GM13976 (cell line): ENCODE measurements at places on chromosomes 7 and 10.

GRCh38 chr10:12633776-12634620 is 284.7 kb downstream of the CAMK1D start:
- DNase-seq, result no peak

GRCh38 chr7:134623193-134623592 is 23.5 kb upstream of the BPGM start:
- no peak for DNase-seq

DNA sequence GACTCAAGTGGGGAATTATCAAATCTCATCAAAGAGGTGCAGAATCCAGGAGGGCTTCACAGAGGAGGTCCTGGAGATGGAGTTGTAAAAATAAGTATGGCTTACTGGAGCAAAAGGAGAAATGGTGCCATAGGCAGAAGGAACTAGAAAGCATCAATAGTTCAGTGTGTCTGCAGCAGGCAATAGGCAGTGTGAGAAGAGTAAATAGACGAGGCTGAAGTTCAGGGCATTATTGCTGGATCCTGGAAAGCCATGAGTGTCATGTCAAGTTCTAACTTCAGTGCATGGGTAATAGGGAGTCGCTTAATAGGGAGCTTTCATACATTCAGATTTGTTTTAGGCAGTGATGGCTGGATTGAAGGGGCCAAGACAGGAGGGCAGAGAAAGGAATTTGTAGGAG is 39.3 kb downstream of the CYP26A1 start:
- DNase-seq, result no peak

- no peak for DNase-seq
These were observed 16.3 kb downstream of the BRI3 start for GRCh38 chr7:98297626-98298286.

- no peak for DNase-seq
These were observed 22.1 kb downstream of the CLIP2 start for GRCh38 chr7:74311305-74311744.

DNA sequence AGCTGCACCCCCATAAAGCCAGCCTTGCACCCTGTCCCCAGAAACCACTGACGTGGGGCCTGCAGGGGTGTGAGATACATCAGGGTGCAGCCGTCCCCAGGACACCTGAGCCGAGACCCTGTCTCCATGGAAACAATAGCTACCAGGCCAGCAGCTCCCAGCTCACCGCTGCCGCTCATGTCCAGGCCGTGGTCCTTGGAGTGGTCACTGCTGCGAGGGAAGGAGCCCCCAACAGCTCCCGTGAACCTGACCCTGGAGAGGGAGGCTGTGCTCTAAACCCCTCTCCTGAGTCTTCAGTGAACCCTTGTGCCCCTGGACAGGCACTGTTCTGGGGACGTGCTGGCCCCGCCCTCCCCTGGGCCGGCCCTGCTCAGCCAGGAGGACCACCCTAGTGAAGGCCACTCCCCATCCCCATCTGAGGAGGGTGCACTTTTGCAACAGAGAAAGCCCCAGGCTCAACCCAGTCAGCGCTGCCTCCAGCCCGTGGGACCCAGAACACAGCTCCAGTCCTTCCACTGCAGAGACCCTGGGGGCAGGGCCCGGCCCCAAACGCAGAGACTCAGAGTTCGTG is 19.6 kb upstream of the INPP5A start:
- DNase-seq, result no peak

DNA sequence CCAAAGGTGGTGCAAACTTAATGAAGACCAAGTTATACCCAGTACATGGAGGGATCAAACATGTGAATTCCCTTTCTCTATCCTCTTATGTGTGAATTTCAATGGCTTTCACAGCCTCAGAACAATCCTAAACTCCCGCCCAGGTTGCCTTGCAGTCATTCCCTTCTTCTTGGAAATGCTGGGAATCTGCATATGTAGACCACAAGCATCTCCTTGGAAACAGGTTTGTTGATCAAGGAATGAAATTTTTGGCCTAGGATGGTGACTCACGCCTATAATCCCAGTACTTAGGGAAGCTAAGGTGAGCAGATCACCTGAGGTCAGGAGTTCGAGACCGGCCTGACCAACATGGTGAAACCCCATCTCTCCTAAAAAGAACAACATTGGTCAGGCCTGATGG is 77.8 kb upstream of the ABI1 start:
- DNase-seq, result no peak

DNA sequence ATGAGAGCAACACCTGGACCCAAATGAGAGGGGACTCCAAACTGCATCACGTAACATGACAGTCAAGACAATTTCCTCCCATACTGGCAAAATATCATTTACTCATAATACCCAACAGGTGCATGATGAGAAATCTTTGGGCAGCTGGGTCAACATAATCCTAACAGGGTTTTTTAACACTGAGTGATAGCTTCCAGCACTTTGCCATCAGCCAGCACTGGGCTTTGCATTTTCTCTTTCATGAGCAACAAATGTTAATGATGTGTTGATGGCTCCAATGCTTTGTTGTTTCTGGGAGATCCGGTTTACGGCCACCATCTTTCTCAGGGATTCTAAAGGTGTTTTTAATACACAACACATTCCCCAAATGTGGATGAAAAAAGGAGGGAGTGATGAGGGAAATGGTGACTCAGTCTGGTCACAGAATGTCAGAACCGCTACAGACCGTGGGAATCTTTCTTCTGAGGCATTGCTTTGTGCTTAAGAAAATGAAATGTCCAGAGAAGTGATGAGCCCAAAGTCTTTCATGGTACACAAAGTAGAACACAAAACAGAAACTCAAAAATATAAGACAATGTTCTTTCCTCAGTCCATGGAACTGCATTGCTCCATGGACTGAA is 705.7 kb upstream of the IGFBP3 start:
- no peak for DNase-seq

DNA sequence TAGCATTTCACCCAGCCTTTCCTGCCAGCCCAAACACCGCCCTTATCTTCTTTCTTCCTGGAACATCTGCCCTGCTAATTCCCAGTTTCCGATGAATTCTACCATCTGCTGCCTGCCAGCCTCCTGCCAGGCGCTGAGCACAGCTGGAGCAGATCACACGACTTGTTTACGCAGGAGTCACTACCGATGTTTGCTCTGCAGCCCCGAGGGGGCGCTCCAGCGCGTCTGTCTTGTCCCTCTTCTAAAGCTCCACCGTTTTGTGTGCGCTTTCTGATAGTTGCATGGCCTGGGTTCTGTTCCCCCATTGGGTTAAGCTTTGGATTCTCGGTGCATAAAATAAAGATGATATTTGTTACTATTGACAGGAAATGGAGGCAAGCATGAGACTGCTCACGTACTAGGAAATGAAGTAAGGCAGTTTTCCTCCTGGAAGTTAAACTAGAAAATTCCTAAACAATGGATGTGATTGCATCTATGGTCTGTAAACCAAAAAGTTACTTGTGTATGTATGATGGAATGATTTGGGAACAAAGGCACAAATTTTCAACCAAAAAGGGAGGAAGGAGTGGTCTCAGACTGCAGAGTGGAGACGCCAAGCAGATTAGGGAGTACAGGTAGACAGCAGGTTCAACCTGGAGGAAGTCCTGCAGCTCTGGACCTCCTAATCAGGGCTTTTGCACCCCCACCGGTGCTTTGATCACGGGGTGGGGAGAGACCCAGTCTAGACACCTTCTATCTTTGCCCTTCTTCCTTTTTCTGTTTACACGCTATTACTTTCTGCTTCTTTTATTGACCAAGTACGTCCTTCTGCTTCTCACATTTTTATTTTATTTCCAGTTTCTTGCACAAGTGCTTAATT is 2.2 kb upstream of the RBM17 start:
- peak; percentile 78 for DNase-seq

DNA sequence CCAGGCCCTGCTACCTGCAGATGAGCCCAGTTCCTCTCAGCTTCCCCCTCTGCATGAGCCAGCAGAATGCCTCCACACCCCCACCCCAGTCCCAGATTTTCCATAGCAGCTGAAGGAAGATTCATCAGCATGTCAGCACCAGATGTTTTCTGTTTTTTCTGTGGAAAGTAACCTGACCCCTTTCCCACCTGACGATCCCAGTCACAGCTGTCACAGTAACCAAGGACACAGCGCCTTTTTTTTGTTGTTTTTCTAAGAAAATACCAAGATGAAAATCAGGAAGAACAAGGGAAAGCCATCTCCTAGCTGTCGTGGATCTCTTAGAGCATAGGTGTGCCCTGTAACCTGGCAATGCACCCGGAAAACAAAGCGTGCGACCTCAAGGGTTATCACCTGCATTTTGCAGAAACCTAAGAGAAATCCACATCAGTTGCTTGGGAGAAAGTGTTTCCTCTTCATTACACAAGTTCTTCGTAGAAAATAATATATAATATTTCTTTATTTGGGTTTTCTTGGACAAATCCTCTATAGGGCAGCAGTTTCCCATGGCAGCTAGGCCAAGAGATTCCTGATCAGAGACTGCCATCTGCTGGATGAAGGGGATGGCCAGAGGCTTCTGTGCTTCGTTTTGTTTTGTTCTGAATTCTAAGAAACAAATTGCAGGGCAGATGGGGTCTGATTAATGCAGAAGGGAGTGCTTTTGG is 401.9 kb downstream of the TNS3 start:
- peak; percentile 46 for DNase-seq

GRCh38 chr7:65731562-65732035 is 141.3 kb upstream of the VKORC1L1 start:
- DNase-seq, result peak; percentile 24

GRCh38 chr7:12884033-12884432 is 196.6 kb downstream of the ARL4A start:
- DNase-seq, result no peak

- no peak for DNase-seq
These were observed 8.2 kb downstream of the SLC35B4 start for GRCh38 chr7:134308548-134308947.

GRCh38 chr7:30835396-30835915 is 64.2 kb downstream of the MINDY4 start:
- no peak for DNase-seq

DNA sequence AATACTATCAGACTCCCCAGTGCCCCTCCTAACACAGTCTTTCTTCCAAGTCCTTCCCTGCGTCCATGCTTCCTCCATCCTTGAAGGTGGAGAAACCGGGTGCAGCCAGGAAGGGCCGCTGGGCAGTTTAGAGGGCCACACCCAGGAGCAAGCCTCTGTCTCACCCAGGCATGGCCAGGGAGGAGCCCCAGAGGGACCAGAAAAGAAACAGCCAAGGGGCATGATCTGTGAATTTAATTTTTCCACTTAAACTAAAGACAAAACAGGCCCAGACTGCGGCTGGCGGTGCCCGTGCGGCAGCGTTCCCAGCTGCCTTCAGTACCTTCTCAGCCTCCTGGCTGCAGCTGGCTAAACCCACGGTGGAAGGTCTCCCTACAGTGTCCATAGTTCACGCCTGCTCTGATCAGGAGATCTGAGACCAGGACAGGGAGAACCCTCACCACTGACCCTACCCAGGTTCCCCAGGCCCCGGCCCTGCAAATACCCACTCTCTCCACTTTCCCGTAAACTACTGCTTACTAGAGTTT is 12.9 kb downstream of the UNCX start:
- DNase-seq, result no peak

- no peak for DNase-seq
These were observed 93.6 kb upstream of the WNT16 start for GRCh38 chr7:121235201-121235600.

DNA sequence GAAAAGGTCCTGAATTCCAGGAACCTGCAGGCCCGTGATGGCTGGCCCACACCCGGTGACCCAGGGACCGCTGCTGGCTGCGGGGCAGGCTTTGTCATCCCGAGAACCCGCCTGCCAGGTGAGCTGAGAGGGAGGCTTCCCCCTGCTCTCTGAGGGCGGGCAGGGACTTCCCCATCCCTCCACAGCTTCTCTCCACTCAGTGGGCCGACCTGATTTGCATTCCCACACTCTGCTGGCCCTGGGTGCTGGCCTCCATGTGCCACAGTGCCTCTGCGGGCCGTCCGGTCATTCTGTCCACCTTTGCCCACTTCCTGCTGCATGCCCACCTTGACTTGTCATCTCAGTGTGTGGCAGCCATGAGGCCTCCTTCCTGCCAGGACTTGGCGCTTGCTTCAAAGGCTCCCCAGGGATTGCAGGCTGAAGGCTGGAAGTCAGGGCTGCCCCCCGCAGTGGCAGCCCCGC is 35.3 kb downstream of the PALD1 start:
- DNase-seq, result peak; percentile 92

DNA sequence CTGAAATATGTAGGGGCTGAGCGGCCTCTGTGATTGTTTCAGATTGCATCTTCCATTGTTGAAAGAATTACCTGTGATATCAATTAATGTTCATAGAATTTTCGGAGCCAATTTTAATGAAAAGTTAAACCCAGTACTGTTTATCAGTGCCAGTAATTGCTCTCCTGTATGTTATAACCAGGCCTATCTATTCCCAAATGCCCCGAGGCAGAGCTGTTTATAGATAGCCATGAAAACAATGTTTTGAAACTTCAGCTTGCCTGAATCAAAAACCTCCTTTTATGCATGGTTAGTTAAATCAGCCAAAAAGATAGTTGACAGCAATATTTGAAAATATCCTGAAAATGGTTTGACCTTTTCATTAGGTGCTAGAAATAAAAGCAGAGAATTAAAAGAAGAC is 50.1 kb upstream of the HDAC9 start:
- no peak for DNase-seq

- no peak for DNase-seq
These were observed 48.6 kb upstream of the MKLN1 start for GRCh38 chr7:131279044-131279443.
